Activated CD4-positive, alpha-beta T cell treated with anti-CD3 and anti-CD28 coated beads for 48 hours (primary cell): ENCODE measurements at places on chromosomes 5 and 9.

DNA sequence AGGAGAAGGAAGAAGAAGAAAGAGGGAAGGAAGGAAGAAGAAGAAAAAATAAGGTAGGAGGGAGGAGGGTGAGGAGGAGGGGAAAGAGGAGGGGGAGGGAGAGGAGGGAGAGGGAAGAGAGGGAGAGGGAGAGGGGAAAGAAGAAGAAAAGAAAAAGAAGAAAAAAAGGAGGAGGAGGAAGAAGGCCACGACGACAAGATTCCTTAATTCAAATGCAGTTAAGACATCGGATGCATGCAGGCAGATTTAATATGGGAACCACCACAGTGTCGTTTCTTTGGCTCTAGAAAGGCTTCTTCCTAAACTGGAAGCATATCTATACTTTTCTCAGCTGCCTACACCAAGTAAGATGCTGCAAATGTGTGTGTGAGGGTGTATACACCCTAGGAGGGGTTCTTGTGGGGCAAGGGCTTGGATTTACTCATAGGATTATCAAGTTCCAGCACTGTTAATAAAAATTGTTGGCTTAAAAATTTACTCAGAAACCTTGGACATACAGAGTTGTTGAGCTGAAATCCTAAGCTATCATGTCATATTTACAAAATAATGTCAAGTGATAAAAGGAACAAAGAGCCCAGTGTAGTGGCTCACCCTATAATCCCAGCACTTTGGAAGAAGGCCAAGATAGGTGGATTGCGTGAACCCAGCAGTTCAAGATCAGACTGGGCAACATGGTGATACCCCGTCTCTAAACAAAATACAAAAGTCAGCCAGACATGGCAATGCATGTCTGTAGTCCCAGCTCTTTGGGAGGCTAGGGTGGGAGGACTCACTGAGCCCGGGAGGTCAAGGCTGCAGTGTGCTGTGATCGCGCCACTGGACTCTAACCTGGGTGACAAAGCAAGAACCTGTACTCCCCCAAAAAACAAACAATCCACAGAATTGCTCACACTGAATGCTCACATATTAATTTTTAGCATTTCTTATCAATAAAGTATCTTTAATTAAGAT is 108.5 kb downstream of the UBAP2 start:
- no peak for DNase-seq

DNA sequence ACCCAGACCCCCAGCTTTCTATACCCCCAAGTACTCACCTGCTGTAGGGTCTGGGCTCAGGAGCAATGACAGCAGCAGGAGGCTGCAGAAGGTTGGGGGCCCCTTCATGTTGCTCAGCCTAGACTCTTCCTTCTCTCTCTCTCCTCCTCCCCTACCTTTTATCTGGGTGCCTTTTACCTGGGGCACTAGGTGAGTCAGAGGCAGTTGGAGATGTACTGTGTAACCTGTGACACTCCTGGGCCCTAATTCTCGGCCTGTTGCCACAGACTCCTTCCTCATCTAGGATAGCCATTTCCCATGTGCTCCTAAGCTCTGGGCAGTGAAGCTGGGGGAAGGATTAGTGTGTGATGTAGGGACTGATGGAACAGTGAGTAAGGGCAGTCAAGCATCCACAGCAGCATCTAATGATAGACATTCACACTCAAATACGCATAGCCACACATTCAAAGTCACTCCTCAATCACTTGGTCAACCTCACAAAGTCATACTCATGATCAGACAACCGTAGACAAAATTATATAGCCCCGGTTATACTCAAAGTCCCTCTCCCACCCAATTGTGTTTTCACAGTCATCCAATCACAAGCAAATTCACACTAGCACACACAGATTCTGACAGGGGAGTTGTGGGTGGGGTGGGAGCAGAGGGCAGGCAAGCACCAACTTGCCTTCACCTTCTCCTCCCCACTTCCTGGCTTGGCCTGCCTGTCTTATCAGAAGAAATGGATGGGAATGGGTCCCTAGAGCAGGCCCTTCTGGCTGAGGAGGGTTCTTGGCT is at the start of gene CCL27:
Gene CCL27 (minus strand): TSS at position 132 of the 777 bp plus-strand sequence. CDS start 24 bp downstream, at position 108.
- DNase-seq: no peak

- no peak for DNase-seq
Measured at GRCh38 chr9:72332351-72332750, 32.7 kb downstream of the ZFAND5 start.

DNA sequence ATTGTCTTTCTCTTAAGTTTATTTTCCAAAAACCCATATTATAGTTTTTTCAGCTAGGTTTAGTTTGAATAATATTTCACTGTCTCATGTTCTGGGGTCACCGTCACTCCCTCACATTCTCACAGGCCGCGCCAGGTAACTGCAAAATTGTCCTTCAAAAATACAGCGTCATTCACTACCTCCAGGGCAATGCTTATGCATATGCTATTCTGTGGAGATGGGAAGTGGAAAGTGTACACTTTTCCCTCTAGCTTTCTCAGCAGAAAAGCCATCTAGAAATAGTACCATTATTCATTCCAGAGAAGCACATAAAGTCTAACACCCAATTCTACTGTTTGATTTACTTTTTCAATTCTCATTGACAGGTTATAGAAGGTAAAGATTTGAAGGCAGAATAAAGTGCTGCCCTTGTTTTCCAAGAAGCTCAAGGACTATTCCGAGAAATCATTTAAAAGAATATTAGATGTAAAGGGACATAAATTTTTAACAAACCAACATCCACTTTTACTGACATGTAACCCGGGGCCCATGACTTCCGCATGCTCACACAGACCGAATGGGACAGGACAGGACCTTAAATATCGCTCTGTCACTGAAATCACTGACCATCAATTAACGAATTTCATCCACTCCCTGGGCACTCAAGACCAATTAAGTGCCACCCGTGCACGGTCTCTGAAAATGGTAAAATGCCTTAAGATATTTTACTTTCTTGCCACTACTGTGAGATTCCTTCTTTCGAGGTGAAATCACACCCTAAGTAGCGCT is 720 bp downstream of the NUDT12 start:
- DNase-seq: no peak

- no peak for DNase-seq
Measured at GRCh38 chr5:146667633-146668272, 151.8 kb upstream of the GPR151 start.

GRCh38 chr9:123216251-123216797 is 52.1 kb downstream of the STRBP start:
- no peak for DNase-seq

GRCh38 chr9:129770741-129771140 is 17.9 kb upstream of the PTGES start:
- no peak for DNase-seq

DNA sequence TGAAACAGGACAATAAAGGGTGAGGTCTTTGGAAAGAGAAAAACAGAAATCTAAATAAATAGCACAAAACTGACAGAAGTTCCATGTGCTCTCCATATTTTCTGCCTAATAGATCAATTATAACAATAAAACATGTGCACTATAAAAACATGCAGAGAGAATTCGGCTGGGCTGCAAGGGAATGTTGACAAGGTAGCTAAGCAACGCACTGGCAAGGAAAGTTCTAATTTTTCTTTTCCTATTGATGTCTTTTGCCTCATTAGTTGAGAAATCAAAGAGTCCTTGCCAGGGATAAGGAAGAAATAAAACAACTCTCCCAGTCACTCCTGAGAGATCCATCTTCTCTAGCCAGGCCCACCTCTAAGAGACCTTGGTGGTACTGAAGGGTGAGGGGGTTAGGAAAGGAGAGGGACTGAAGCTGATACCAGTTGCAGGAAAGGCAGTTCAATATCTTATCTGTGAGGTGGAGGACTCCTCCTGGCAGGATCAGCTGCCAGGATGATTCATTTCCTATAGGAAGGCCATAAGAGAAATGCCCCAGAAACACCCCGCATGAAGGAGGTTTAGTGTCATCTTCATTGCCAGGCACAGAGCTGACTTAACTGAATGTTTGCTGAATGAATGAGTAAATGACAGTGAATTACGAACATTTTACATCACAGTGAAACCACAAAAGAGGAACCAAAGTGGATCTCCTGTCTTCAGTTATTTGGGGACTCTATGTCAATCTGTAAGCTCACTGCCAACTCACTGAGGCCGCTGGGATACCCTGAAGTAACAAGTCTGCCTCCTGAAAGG is 63.7 kb upstream of the IFNK start:
- no peak for DNase-seq

DNA sequence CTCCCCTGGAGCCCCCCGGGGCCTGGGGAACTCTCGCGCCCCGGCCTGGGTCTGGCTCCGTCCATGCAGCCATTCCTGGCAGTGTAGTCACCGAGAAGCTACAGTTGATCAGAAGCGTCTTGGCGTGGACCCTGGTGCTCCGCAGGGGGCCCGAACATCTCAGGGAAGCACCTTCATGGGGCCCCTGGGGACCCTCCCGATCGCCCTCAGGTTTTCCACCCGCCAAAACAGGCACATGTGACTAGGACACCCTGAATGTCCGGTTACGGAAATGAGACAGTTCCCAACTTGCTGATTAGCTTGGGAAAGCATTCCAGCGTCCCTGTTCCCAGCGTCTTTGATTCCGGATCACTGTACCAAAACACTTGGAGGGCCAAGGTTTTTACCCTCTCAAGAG is 472 bp downstream of the FBXO4 start:
- DNase-seq: peak; percentile 50

DNA sequence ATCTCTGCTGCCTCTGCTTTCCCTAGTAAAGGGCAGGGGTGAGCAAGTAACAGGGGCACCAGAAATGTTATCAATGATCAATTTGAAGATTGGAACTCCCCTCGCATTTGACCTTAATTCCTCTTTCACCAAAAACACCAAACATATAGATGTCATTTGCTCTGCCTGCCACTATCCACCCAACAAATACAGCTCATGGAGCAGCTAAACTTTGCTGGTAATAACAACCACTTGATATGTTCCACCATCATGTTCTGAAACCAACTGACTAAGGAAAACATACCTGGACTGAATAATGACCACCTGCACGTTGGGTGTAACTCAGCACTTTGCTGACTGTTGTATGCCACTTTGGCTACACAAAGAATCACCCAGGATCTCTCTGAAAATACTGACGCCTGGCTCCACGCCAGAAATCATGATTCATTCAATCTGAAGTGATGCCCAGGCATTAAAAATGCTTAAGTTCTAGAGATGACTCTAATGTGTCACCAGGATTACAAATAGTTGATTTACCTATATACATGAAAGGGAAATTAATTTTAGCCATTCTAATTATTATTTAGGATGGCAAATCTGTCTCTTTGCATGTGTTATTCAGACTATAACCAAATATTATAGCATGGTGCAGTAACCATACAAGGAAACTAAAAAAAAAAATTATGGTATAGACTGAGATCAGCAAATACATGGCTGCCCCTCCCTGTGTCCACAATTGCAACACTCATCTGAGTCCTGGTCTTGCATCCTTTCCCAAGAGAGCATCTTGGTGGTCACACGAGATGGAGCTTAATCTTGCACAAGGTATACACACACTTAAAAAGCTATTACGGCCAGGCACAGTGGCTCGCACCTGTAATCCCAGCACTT is 43.1 kb upstream of the TTC39B start:
- peak; percentile 51 for DNase-seq
